ENCODE measurements at places on chromosomes 6 and 20.

DNA sequence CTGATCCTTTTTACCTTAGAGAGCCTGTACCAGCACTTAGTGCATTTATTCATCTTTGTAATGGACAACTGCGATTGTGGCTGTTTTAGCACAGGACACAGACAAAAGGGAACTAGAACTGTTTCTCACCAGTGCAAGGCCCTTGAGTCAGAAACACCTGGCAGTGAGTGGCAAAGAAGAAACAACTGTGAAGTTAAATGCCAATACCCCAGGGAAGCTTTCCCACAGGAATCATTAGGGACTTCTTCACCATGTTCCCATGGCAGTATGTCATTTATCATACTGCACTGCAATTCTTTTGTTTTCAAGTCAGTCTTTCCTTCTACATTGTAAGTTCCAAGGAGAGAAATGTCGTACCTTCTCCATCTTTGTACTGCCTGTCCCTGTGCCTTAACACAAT, 28.6 kb upstream of the CDYL start:
- no peak for DNase-seq

GRCh38 chr6:164322533-164322932, 908.0 kb downstream of the QKI start:
- DNase-seq = no peak

GRCh38 chr20:4074877-4075455, 59.6 kb upstream of the RNF24 start:
- no peak for DNase-seq

- DNase-seq = no peak
Observed at GRCh38 chr20:35108921-35109320, 16.3 kb upstream of the TRPC4AP start.

DNA sequence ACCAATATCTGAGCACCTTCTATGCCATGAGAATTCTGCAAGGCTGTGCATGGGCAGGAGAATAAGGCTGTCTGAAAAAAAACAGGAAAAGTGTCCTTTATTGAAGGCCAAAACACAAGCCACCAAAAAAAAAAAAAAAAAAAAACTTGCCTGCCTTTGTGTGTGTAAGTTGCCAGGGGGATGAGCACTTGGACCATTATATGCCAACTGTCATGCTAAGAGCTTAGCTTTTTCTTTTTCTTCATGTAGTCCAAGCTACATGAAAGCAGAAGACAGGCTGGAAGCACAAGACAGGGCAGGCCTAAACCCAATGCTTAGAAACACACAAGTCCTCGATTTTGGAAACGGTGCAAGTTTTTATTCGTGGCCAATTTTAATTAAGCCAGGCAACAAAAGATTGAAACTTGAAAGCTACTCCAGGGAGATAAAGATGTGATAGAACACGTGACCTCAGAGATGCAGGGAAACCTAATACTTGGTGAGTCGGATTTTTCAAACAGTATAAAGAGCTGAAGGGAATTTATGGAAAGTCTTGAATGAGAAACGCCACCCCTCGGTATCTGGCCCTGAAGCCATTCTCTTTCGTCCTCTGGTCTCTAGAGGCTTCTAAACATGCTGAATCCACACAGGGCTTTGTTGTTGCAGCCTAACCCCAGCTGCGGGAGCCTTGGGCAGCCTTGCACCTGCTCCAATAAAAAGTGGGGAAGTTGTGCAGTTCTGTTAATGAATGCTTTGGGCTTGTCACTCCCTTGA, 8.6 kb downstream of the BMP7 start:
- no peak for DNase-seq

DNA sequence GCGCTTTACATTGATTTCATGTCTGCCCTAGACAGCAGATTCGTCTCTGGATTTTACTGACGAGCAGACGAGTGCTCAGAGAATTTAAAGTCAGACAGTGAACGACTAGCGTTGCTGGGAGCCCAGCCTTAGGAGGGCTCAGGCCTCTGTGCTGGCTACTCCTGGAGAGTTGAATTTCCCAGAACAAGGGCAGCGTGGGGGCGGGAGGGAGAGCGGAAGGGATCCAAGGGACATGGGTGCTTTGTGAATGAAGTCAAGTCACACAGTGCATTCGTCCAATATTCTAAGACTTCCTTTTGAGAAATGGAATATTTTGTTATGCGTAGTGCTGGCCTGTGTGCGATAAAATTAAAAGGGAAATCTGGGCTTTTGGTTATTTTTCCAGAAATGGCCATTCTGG, 126.5 kb downstream of the MYLK4 start:
- no peak for DNase-seq

DNA sequence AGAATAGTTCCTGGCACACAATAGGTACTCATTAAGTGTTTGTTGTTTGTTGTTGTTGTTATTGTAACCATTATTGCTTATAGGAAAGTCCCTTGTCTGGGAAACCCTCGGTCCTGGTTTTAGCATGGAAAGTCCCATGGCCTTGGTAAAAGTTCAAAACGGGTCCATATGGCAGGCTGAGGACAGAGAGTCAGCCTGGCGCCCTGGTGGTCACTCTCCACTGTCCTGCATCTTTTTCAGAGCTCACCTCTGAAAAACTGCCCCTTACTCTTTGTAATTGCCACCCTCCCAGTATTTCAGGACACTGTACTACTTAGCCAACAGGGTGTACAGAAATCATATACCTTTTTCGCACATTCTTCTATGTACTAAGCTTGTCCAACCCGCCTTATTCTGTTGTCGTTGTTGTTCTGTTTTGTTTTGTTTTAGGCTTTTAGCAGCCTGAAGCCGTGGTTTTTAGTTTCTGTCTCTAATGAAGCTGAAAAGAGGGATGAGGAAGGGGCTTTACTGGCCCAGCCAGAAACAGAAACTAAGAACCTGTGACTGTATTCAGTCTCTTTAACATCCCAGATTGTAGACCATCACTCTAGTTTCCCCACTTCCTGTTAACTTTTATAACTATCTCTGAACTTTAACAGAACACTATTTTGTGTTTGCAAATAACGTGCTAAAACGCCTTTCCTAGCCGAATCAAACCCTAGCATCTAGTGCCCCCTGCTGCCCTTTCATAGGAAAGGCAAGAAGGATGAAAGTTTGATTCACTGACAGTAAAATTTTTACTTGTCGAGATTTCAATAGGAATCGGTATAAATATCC, 7.6 kb upstream of the TMEM14A start:
- peak; percentile 69 for DNase-seq

GRCh38 chr6:9581155-9581554, 833.7 kb downstream of the TFAP2A start:
- DNase-seq = no peak

DNA sequence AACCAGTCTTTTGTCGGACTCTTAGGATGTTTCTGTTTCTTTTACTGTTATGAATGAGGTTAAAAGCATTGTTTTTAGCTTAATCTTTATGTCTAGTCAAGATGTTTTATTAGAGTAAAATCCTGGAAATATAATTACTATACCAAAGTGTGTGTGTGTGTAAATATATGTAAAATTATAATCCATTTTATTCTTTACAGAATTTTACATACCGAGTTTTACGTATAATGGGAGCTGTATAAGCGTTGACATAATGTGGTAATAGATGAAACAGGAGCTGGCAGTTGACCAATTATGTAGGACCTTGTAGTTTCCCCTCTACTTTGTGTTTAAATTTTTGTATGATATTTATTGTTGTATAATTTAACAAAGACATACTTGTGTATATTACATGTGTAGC, 16.7 kb downstream of the MAP3K4 start:
- DNase-seq = no peak

DNA sequence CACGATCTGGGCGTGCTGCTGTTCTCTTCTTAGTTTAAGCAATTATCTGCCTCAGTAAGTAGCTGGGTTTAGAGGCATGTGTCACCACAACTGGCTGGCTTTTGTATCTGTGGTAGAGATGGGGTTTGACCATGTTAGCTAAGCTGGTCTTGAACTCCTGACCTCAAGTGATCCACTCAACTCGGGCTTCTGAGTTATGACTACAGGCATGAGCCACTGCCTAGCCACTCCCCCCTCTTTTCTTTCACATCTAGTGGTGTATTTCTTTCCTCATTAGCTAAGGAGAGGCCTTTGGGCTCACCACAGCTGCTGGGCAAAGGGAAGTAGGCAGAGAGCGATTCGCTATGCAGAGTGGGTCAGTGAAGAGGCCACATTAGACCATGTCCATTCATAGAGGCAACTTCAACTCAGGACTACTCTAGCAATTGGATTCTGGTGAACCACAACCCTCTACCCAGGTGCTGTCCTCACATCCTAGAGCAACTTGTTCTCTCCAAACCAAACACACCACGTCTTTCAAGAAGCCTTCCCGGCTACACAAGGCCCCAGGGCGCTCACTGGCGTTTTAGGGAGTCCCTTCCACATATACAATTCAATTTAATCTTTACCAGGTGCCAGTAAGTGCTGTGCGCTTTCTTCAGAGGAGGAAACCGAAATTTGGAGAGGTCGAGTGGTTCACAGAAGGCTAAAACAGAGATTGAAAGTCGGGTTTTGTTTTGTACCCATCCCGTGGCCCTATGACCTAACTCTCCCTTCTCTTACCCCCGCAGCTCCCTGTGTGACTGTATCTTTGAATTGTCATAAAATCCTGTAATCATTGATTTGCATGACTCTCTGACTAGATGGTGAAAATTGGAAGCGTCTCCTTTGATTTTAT, 26.5 kb upstream of the GFOD1 start:
- peak; percentile 29 for DNase-seq

DNA sequence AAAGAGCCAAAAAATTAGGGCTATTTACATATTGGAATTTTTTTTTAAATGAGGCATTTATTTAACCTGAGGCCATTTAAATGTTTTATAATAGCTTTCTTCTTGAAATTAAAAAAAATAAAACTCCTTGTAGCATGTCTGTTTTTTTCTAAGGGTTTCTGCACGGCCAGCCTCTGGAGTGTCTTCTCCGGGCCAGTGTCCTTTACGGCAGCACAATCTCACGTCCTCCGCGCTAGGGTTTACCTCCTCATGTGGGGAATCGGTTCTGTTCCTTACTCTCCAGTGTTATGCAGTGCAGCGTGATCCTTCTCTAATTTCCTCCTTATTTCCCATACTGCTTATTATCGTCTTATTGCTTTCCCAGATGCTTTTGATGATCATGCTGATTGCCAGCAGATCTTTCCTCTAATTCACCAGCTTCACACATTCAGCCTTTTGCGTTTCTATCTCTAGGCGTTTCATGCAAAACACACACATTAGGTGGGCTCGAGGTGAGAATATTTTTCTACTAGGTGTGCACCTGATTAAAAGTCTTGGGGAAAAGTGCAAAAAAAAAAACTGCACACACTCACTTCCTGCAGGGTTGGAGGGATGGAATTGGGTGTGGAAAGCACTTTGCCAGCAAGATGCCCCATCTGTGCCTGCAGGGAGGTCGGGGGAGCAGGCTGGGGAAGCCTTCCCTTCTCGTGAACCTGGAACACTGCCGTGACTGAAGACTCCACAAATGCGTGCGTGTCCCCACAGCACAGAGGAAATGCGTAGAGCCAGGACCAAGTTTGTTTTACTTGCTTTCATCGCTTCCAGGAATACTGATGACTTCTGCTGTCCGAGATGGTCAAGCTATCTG, 56.1 kb downstream of the PSMG4 start:
- no peak for DNase-seq

DNA sequence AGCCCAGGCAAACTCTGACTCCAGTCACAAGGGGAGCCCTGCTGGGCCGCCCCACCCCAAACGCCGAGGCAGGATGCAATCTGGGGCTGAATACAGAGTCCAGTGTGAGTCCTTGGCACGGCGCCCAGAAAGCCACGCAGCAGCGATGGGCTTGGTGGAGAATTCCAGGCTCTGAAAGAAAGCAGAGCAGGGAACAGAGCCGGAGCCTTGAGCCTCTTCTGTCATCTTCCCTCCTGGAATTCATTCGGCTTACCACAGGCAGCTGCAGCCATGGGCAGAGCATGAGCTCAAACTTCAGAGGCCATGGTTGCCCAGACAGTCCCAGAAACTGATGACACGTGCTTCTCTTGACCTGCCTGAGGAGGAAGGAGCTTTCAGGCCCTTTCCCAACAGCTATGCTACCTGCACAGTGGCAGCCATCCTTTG, 441.1 kb upstream of the JARID2 start:
- no peak for DNase-seq

DNA sequence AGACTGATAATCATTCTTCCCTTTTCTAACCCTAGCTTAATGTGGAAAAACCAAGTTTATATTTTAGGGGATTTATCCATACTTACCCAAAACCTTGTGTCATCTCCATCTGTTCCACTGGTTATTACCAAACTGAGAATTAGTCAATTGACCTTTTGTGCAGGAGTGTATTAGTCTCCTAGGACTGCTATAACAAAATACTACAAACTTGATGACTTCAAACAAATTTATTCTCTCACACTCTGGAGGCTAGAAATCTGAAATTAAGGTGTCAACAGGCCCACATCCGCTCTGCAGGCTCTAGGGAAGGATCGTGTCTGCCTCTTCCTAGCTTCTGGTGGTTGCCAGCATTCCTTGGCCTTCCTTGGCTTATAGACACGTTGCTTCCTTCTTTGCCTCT, 12.7 kb upstream of the GMDS start:
- DNase-seq = no peak

GRCh38 chr20:47688385-47689381, 96.6 kb downstream of the SULF2 start:
- DNase-seq = no peak

DNA sequence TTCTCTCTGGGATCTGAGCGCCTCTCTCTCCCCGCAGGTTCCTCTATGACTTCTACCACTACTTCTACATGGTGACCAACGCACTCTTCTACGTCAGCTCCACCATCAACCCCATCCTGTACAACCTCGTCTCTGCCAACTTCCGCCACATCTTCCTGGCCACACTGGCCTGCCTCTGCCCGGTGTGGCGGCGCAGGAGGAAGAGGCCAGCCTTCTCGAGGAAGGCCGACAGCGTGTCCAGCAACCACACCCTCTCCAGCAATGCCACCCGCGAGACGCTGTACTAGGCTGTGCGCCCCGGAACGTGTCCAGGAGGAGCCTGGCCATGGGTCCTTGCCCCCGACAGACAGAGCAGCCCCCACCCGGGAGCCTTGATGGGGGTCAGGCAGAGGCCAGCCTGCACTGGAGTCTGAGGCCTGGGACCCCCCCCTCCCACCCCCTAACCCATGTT, 36.3 kb upstream of the MRGBP start:
- no peak for DNase-seq

DNA sequence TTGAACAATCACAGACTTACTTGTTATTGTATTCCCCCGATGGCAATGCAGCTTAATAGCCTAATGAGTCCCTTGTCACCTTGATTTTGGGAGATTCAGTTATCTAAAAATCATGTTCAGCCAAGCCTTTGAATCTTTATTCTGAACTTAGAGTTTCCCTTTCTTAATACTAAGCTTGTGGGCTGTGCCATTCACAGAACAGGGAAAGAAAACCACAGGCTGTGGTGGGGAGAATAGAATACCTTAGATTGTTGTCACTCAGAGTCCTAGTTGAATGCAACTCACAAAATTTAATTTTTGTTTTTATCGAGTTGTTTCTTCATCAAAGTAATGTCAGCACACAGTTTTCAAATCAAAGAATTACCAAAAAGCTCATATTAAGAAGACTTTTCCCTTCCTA, 37.4 kb downstream of the RFPL4B start:
- no peak for DNase-seq

DNA sequence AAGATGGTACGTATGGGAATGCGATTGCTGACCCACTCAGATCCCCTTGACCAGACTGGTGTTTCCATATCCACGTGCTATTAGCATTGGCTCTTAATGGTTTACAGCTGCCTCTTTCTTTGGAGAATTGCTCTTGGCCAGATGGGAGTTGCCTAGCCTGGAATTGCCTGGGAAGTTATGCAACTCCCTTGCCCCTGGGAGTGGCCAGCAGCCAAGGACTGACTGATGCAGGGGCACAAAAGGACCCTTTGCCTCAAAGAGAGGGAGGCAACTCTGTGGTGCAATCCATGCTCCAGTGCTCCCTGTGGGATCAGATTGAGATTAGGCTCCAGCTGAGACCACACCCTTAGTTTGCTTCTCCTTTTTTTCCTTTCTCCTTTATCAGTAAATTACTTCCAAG, 203.5 kb upstream of the JAG1 start:
- DNase-seq = no peak
